ENCODE measurements at places on chromosomes 11 and 22. TPM values are rescaled to one million over a fixed set of nuclear protein-coding genes. Genes with fewer than 3 reads are reported as not detected.

DNA sequence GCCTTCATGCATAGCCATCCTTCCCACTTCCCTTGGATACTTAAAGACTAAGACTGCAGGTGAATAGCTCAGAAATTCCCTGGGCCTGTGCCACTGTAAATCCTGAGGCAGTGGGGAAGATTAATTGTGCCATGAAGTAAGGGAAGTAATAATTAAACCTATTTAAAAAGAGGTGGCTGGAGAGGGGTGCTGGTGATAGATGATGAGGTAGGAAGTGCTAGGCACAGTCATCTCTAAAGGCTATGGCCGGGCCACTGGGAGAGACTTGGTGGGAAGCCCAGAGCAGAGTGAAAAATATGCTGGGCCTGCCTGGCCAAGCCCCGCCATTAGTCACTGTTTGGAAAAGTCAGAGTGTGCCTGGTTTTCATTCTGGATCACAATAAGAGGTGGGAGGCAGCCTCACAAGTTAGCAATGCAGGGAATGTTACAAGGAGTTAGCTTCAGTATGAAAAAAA is 197.2 kb upstream of the PITPNB start:
- peak; percentile 58 for DNase-seq

Gene LIF
- polyA plus RNA-seq: 4.5 TPM

DNA sequence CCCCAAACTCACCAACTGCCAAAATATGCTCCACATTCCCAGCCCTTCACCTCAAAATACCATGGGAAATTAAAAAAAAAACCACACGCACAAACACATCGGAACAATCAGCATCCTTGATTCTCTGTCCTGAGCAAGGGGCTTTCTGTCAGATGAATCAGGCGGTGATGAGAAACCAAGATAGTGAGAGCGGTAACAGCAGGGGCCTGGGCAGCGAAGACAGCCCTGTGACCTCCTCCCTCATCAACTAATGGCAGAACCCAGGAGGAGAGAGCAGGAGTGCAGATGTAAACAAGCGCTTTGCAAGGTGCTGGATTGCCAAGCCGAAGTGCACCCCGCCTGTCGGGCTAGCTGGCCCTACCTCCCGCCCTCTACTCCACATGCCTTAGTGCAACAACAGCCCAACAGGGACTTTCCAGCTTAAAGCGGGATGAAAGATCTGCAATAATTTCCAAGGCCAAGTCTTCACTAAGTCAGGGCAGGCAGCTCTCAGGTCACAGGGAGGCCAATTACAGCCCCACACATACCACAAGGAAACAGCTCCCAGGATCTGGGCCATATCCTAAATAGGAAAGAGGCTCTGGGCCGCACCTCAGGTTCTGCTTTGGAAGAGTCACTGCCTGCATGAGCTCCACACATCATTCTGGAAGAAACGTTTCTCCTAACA is 72.2 kb upstream of the BID start:
- DNase-seq: no peak

GRCh38 chr11:64136765-64137441 is 29.0 kb downstream of the MACROD1 start:
- DNase-seq: no peak

DNA sequence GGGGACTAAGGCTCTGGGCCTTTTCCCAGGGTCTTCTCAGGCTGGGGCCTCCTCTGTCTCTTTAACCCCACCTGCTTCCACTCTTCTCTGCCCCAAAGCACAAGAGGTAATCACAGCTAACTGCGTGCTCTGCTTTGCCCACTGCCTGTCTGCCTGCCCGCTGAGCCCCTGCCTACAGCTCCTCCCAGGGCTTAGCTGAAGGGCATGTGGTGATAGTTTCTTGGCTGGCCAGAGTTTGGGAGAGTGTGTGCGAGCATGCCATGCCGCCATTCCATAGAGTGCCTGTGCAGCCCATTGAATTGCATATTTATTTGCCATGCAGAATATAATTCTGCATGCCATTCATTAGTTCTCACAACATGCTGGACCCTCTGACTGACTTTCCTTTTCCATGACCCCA is 32.5 kb downstream of the PHLDB1 start:
- DNase-seq: no peak

Gene TMEM258
- polyA plus RNA-seq: 87.4 TPM

DNA sequence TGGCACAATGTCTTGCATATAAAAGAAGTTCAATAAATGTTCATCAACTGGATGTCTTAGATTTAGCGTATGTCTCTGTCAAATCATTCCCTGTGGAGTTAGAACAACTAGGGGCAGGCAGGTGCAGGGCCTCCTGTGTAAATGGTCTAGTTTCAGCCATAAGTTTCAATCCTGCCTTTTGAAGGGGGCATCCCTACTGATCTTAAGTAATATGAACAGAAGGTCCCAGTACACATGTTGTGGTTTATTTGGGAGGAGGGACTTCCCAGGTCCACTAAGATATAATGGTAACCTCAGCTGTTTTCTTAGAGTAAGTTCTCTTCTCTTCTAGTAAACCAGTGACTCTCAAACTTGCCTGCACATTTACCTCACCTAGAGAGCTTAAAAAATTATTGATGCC is 19.8 kb downstream of the TTC12 start:
- DNase-seq: no peak

DNA sequence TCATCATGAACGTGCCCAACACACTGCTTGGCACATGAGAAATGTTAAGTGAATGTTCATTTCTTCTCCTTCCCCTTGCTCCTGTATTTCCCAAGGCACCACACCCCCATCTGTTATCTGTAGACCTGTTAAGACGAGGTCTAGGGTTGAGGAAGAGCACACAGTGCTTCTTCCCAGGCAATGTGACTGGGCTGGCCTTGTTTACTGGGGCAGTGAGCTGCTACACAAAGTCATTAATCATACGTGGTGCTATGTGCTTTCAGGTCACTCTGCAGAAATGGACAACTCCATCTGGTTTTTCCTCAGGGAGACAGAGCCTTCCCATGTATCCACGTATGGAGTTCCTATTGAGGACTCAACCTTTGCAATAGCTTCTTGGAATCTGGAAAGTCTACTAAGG is 118.7 kb downstream of the KCNC1 start:
- DNase-seq: no peak

DNA sequence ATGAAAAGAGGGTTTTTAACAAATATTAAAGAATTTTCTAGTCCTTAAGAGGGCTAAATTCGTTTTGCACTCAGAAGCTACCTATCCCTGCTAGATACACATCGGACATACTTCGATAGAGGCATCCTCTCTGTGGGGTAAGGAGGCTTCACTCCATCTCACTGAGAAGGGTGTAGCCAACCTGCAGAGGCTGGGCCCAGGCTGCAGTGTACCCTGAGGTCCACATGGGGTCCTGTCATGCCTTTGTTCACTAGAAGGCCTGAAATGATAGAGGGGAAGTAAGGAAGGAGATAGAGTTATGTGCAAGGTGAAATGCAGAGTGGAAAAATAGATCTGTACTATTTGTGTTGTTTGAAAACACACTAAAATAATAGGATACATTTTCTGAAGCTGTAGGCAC is 45.6 kb downstream of the IGSF9B start:
- DNase-seq: no peak

DNA sequence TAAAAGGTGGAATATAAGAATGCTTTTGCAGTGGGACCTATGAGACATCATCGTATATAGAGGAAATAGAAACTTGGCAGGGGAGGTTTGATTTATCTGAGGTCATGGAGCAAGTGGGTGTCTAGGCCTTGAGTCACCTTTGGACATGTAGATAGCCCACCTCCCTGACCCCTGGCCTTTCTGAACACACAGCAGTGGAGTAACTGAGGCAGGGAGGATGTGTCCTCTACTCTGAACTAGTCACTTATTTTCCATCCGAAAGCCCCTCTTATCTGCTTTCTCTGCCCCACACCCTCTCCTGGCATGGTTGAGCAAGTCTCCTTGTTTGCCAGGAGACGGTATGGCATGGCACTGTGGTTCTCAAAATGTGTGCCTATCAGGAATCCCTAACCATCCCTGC is 7.9 kb downstream of the CD82 start:
- DNase-seq: no peak

DNA sequence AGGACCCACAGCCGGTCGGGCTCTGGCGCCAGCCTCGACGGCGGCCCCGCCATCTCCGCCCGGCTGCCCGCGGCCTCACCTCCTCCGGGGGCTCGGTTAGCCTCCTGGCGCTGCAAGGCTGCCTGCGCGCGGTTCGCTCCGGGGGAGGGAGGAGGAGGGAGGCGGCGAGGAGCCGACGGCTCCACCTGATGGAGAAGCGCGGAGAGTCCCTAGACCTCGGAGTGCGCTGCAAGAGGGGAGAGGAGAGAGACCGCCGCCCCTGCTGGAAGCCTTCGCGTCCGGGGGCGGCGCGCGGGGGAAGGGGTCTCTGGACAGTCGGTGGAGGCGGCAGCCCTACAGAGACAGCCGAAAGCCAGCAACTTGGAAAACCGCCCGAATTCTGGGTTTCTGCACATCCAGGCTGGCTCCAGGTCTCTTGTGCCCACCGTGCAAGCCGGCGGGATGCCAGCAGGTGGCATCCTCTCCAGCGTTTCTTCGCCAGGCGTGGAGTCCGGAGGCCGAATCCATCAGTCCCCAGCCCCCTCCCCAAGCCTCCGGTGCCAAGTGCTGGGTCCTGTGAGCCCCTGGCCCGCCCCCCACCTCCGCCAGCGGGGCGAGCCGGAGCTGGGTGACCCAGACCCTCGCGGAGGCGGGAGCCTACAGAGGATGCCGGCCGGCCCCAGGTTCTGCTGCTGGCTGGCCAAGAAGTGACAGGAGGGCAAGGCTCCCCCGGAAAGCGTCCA is 2.9 kb upstream of the KIRREL3 start:
- DNase-seq: peak; percentile 72

DNA sequence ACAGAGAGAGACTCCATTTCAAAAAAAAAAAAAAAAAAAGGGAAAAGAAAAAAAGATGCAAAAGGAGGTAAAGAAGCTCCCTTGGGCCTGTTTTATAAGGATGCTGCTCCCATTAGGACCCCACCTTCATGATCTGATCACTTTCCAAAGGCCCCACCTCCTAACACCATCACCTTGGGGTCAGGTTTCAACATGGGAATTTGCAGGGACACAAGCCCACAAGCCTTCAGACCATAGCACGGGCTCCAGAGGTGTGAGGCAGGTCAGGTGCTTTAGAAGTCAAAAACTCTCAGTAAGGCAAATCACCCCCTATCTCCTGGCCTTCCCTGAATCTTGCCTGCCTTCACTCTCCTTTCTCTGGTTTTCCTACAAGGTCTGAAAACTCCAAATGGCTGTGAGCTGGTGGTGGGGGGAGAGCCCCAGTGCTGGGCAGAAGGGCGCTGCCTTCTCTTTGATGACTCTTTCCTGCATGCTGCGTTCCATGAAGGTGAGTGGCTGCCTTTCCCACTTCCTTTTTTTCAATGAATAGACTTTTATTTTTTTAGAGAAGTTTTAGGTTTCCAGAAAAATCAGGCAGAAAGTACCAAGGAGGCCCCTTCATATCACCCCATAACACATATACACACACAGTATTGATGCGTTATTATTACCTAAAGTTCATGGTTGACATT is 13.2 kb downstream of the ASPHD2 start:
- no peak for DNase-seq

Data from pancreas (tissue), 10 donors.